ENCODE measurements at places on chromosomes 16 and 17.

GRCh38 chr16:754656-755055 is 5.9 kb upstream of the MSLN start:
- DNase-seq: no peak

GRCh38 chr16:86224126-86224525 is 286.2 kb upstream of the FOXF1 start:
- DNase-seq: no peak

GRCh38 chr17:13884347-13884746 is 185.0 kb upstream of the COX10 start:
- DNase-seq: no peak

- no peak for DNase-seq
These were observed 24.4 kb upstream of the CRYM start for GRCh38 chr16:21302454-21302853.

DNA sequence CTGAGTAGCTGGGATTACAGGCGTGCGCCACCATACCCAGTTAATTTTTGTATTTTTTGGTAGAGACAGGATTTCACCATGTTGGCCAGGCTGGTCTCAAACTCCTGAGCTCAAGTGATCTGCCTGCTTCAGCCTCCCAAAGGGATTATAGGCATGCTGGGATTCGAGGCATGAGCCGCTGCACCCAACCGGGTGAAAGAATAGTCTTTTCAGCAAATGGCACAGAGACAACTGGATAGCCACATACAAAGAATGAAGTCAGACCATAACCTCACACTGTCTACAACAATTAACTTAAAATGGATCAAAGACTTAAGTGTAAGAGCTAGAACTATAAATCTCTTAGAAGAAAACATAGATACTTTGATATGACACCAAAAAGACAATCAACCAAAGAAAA is 67.6 kb downstream of the TBC1D16 start:
- no peak for DNase-seq

DNA sequence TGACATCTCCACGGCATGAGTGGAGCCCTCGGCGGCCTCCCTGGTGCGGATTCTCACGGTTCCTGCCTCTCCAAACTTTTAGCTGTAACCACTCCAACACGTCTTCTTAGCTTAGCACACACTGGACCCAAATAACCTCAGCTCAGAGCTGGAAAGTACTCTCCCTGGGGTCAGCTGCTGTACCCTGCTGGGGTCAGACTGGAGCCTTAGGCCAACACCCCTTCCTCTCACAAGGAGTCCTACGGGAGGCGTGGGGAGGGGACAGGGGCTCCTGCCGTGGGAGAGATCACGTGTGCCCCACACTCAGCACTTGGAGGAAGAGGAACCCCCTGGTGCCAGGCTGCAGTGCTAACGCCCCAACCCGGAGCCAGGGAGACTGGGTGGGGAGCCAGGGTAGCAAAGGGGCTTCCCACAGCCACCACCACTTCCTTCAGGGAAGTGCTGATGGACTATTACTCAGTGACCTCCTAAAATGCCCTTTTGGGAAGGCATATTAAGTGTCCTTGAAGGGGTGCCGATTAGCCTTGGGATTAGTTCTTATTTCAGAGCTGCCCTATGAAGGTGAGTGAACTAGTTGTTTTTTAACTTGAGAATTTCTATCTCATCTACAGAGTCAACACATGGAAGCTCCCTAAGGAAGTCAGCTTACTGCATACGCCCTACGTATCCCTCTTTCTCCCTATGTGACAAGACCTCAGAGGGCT is 124.0 kb downstream of the HIC1 start:
- no peak for DNase-seq

DNA sequence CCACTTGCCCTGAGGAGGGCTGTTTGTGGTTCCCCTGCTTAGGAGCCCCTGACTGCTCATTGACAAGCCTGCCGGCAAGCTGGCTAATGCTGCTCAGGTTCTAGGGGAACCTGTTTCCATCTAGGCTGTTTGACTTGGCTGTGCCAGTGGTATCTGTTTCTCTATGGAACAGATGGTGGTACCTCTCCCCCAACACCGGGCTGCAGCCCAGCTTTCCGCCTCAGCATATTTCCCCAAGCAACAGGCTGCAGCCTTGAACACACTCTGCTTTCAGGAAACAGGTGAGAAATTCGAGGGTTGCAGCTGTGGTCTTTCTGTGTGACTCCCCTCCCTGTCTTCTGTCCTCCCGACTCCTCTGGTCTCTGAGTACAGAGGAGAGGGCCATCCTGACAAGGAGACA is 132.3 kb downstream of the TMEM132E start:
- no peak for DNase-seq

DNA sequence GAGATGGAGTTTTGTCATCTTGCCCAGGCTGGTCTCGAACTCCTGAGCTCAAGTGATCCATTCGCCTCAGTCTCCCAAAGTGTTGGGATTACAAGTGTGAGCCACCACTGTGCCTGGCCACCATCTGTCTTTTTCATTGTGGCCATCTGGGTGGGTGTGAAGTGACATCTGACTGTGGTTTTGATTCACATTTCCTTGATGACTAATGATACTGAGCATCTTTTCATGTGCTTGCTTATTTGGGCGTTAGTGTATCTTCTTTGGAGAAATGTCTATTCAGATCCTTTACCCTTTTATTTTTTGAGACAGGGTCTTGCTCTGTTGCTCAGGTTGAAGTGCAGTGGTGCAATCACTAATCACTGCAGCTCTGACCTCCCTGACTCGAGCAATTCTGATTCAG is 53.9 kb upstream of the ERN1 start:
- no peak for DNase-seq

DNA sequence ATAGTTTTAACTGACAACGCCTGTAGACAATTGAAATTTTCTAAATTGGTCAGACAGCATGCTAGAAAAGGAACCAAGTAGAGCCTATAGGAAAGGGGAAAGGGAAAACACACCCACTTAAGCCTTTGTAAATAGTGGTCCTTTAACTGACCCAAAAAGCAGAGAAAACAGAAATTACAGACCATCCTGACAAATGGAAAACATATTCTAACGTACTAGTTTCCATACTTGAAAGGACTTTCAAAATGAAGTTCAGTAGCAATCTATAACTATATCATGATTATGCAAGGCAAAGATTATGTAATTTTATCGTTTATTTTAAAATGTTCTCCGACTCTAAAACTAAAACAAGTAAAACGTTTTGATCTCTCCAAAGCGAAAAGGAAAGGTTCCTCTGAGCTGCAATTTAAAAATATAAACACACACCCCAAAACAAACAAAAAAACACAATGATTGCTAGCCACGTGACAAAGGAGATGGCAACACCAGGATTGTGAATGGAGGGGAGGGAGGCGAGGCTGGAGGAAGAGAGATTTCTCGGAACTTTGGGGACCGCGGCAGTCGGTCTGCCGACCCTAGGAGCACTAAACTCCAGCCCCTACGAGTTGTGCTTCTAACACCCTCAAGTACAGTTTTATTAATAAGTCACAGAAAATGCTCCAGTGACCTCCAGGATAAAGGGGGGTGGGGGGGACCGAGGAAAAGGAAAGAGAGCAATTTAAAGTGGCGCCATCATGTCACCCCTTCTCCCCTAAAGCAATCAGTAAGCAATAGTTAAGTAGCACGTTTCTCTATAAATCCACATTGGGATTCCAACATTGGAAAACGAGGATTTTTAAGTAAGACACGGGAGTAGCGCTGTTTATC is 1.7 kb downstream of the KANSL1 start:
- DNase-seq: no peak

GRCh38 chr17:7993972-7994589 is 8.3 kb upstream of the GUCY2D start:
- DNase-seq: no peak

All from stimulated activated naive B cell treated with anti-CD40 and anti-IgM and Interleukin-4, amounts not matched to agents 10 μg/mL and 1 μg/mL and 100 μg/mL, for 72 hours (primary cell).